Fibroblast of mammary gland (primary cell): ENCODE measurements at places on chromosomes 13 and 19.

GRCh38 chr19:35620001-35620400 lies 7.5 kb downstream of the HAUS5 start:
- DNase-seq = no peak

GRCh38 chr13:30745906-30746686 lies 10.8 kb downstream of the ALOX5AP start:
- DNase-seq = no peak

- no peak for DNase-seq
Measured at GRCh38 chr19:18109733-18110608, 12.4 kb downstream of the MAST3 start.

- no peak for DNase-seq
Measured at GRCh38 chr13:111915104-111915551, 151.8 kb upstream of the SOX1 start.

DNA sequence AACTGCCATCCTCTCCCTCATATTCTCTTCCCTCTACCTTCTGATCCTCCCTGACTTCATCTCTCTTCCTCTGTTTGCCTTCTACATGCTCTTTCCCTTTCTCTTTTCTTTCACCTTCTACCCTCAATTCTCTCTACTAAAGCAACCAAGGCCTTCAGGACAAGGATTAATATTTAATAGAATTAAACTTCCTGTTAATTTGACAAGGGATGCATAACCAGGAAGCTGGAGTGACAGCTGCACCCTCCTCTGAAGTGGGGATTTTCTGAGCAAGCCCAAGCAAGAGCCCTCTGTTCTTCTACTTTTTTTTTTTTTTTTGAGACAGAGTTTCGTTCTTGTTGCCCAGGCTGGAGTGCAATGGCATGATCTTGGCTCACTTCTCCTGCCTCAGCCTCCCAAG lies 63.4 kb upstream of the MED4 start:
- DNase-seq = no peak

- DNase-seq = no peak
Measured at GRCh38 chr13:50598338-50598737, 245.2 kb downstream of the DLEU7 start.

DNA sequence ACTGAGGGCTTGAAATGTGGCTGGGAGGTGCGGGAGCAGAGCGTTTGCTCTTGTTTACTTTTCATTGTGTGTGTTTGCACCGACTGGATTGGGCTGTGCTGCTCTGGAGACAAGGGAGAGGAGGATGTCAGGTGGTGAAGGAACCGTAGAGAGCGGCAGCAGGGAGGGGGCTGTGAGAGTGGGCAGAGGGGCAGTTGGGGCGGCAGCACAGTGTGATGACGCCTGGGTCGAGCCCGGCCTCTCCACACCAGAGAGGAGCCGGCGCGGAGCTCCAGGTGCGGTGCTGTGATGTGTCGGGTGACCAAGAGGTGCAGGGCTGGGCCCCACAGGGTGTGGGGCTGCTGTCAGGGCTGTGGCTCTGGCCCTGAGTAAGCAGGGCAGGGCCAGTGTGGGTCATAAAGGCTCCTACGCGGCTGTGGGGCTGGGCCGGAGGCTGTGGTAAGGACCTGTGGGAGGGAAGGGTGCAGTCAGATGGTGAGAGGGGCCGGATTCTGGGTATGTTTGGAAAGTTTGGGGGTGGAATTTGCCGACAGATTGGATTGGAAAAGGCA lies 10.5 kb downstream of the NAXD start:
- DNase-seq = no peak

- peak; percentile 82 for DNase-seq
Measured at GRCh38 chr13:21478881-21479808, 20.0 kb upstream of the ZDHHC20 start.

GRCh38 chr13:51846756-51847155 lies 1.8 kb upstream of the TMEM272 start:
- DNase-seq = no peak

- DNase-seq = no peak
Measured at GRCh38 chr13:35643625-35644024, 167.1 kb upstream of the MAB21L1 start.

GRCh38 chr19:16141043-16141442 lies 2.4 kb upstream of the HSH2D start:
- DNase-seq = no peak

- no peak for DNase-seq
Measured at GRCh38 chr13:101453784-101454201, 1.3 kb downstream of the ITGBL1 start.

GRCh38 chr19:15241259-15241910 lies 9.1 kb upstream of the EPHX3 start:
- DNase-seq = peak; percentile 28
